MCF 10A (cell line): ENCODE measurements at places on chromosomes 11 and 22. TPM values are rescaled to one million over a fixed set of nuclear protein-coding genes. Genes with fewer than 3 reads are reported as not detected.

- DNase-seq: no peak
Measured at GRCh38 chr11:66951927-66952337, 6.3 kb downstream of the PC start.

GRCh38 chr22:20436307-20436767 is 1.3 kb downstream of the SCARF2 start:
- no peak for DNase-seq

NCF4 gene
- total RNA-seq: not detected in 2 replicates

OR2AG2 gene
- 0.37 and 0.39 TPM in 2 replicates for total RNA-seq

GRCh38 chr11:28195449-28195848 is 87.3 kb downstream of the METTL15 start:
- no peak for DNase-seq

DNA sequence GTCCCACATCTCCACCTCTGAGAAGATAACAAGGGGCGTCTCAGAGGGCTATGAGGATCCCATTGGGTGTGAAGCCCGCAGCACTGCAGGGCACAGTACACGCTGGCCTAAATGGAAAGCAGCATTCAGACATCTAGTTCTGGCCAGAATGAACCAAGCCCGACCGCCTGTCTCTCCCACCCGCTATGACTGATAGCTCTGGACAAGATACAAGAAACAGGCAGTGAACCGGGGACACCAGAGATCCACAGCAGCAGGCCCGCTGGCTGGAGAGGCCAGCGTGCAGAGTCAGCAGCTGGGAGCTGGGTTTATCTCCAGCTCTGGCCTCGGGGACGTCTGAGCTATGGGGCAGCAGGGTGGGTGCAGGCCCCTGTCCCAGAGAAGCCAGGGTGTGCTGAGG is 9.6 kb downstream of the CERK start:
- no peak for DNase-seq

APLNR gene
- total RNA-seq: not detected in 2 replicates

DNA sequence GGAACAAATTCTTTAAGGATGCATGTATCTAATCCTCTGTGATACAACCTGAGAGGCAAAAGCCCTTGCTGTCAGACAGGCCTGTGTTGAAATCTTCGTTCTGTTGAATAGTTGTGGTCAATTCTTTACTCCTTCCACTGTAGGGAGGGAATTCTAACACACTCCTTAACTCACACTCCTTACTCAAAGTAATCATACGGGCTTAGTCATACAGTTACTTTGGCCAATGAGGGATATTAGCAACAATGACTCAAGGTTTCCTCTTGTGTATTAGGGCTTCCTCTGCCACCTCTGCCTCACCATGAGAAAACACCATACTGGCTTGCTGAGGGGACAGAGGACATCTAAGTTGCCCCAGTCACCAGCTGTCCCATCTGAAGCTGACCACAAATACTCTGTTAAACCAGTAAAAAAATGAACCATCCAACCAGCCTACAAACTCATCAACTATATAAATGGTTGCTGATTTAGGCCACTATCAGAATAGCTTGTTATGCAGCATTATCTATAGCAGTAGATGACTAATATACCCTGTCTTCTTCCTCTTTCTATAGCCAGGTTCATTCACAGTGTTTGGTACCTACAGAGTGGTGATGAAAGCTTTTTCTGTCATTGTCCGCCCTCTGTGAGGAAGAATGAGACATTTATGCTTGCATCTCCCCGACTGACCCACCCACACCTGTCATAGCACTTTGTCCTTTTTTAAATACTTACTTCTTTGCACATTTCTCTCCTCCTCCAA is 322.8 kb upstream of the SYN3 start:
- peak; percentile 1 for DNase-seq

- DNase-seq: no peak
Measured at GRCh38 chr11:33268945-33269540, 11.9 kb downstream of the HIPK3 start.

DNA sequence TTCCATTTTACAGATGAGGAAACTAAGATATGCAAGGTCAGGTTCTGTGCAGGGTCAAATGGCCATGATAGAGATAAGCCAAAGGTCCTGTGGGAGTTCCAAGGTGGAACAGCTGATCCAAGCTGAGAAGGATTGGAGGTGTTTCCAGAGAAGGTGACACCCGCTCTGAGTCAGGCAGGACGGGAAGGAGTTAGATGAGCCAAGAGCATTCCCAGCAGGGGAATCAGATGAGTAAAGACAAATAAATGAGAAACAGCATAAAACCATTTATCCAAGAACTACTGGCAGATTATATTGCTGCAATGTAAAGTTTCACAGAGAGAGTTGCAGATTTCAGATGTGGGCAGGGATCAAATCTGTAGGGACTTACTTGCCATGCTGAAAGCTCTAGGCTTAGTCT is 18.9 kb upstream of the HEPHL1 start:
- DNase-seq: peak; percentile 66

RFPL2 gene
- total RNA-seq: not detected in 2 replicates

DNA sequence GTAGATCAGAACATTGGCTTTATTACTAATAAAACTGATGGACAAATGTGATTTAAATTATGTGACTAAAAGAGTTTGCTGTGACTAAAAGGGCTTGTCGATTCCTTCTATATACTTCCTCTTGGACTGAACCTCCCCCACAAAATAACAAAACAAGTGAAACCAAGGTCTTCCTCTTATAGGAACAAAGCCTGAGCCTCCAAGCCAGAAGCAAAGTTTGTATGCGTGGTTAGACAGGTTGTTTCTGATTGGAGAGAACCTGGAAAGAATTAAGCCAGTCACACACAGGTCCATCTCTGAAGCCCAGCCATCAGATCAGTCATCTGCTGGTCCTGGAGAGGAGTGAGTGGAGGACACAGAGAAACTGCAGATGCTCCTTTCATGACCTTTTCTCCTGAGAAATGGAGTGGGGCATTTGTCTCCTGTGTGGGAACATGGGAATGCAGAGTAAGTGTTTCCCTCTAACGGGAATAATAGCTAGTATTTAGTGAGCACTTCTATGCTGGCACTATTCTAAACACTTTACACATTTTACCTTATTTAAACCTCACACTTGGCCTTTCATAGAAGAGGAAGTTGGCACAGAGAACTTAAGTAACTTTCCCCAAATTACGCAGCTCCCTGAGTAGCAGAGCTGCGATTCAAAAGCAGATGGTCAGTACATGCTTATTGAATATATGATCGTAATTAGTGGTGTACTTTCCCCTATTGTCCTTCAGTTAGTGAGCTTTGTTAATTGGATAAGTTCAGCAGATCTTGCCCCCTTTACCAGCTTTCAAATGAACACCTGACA is 77.1 kb downstream of the UVRAG start:
- no peak for DNase-seq

TBX10 gene
- not detected in 2 replicates for total RNA-seq
